Stimulated activated CD4-positive, alpha-beta T cell treated with anti-CD3 and anti-CD28 coated beads, Interleukin-4, amount 100 ng/mL, for 24 hours (primary cell): ENCODE measurements at places on chromosomes 12 and 14.

- no peak for DNase-seq
Measured at GRCh38 chr14:26933431-26933830, 335.6 kb upstream of the NOVA1 start.

DNA sequence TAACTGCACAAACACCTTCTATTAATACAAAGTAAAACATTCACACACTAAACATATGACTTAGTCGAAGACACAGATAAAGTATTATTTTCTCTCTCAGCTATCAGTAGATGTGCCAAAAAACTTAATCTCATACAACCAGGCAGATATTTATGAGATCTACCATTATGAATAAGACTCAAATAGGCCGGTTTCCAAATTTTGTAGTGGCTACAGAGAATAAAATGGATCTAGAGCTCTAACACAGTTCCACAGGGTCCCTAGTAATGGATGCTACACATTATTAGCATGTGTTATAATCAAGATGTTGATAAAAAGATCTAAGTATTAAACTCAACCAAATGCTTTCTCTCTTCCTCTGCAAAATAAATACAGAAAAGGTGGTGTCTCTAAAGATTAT lies 10.4 kb downstream of the SAV1 start:
- no peak for DNase-seq

- peak; percentile 33 for DNase-seq
Measured at GRCh38 chr14:89617481-89618329, 200.7 kb upstream of the FOXN3 start.

GRCh38 chr12:10088955-10089900 lies 9.6 kb downstream of the CLEC1A start:
- no peak for DNase-seq

DNA sequence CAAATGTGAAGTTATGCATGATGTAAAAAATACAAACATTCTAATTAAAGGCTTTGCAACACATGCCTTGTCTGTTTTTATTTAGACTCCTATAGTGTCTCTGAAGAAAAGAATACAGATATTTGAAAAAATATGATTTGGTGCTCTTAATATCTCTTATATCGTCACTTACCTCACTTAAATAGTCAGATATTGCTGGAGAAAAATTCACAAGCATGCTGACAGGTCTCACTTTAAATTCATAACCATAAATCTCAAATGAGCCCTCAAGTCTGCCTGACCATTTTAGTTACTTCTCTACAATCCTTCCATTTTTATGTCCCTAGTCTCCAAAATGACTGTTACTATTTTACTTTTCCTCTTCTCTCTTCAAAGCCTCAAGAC lies 5.4 kb upstream of the YEATS4 start:
- no peak for DNase-seq

- no peak for DNase-seq
Measured at GRCh38 chr12:46998811-46999368, 80.5 kb upstream of the PCED1B start.

- DNase-seq, result no peak
Measured at GRCh38 chr12:112325157-112325556, 57.1 kb downstream of the HECTD4 start.

DNA sequence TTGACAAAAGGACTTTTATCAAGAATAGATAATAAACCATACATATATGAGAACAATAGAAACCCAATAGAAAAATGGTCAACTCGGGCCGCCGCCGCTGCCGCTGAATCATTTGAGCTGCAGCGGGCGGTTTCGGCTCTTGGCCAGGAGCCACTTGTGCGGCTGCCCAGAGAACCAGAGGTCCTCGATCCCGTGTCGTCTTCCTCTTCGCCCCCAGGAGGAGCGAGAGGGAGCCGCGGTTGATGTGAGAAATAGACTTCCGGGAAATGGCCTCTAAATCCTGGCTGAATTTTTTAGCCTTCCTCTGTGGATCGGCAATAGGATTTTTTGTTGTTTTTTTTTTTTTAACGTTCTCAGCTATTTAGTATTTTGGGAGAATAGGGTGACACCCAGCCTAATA lies 44.8 kb downstream of the CPSF6 start:
- peak; percentile 33 for DNase-seq

GRCh38 chr14:68792979-68793733 lies at the start of gene ZFP36L1:
Gene ZFP36L1, minus strand, starts transcription at chr14:68793067. Its CDS starts 129 bp downstream, at chr14:68792938.
- DNase-seq, result peak; percentile 89

DNA sequence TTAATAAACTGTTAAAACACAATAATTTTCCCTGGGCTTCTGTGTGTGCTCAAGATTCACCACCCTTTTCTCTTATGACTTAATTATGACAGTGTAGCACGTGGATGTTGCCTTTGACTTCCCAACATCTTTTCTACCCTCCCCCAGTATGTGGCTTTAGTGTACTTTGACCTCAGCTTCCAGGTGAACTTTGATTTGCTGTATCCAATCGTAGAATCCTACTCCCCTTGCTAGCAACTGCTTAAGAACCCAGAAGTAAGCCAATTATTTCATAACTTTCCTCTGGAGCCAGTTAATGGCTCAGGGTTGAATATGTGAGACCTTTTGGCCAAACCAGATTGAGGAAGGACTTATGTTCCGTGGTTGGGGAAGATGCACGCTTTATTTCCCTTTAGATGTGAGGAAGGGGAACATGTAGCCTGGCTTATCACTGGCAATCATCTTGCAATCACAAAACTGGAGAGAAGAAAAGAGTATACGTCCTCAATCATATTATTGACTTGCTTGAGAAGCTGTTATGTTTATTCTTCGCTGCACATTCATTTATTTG lies 259.6 kb upstream of the ATP2B1 start:
- no peak for DNase-seq

- no peak for DNase-seq
Measured at GRCh38 chr14:103126873-103127304, 3.6 kb downstream of the TNFAIP2 start.

DNA sequence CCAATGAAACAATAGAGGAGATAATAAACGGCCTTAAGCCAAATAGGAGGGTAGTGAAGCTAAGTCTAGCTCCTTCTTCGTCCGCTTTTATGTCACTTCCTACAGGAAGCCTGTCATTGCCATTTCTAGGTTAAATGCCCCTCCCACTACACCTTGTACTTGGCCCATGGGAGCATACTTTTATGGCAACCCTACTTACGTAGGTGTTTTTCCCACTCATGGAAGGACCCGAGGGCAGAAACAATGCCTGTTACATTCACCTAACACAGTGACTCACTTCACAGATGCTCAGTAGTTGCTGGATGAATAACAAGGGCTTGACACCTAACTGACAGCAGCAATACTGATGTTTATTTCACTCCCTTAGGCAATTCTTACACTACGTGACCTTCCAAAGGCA lies 44.5 kb downstream of the ALKBH1 start:
- no peak for DNase-seq

DNA sequence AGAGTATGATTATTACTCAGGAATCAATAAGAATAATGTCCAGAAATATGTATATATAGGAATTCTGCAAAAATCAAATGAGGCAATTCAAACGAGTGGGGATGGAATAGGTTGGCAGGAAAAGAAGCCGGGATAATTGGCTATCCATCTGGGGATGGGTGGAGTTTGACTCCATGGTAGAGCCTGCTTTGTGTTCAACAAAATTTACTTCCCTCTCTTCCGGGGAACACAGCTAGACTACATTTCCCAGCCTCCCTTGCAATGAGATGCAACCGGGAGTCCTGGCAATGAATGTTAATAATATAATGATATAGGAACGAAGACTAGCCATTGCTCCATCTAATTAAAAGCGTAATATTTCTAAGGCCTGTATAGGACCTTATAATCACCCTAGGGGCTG lies 146.6 kb downstream of the EFCAB11 start:
- DNase-seq, result no peak

GRCh38 chr12:2306012-2306411 lies 253.2 kb downstream of the CACNA1C start:
- DNase-seq, result no peak

DNA sequence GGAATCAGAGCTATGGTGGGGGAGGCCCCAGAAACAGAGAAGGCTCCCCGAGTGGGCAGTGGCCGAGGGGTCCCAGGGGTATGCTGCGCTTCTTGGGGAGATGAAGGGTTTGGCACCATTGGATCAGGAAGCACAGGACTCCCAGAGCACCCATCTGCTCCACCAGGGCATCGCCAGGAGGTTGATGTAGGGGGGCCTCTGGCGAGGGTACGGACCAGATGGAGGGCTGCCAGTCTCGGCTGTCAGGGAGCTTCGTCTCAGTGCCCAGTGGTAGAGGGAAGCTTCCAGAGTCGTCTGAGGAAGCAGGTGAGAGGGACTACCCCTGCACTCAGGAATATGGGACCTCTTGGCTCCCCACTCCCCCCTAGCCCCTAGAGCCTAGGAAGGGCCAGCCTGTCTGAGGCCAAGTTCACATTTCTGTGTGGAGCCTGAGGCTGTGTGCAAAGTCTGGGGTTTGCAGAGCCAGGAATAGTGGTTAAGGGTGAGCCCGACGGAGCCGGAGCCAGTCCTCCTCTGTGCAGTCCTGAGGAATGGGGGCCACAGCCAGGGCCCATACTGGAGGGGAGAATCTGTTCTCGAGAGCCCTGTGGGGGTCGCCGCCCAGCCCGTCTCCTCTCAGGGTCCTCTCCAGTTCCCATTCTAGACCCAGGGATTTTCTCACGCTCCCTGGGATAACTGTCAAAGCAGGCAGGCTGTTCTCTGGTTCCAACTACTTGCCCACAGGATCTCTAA lies 10.2 kb downstream of the SLC48A1 start:
- DNase-seq, result no peak

DNA sequence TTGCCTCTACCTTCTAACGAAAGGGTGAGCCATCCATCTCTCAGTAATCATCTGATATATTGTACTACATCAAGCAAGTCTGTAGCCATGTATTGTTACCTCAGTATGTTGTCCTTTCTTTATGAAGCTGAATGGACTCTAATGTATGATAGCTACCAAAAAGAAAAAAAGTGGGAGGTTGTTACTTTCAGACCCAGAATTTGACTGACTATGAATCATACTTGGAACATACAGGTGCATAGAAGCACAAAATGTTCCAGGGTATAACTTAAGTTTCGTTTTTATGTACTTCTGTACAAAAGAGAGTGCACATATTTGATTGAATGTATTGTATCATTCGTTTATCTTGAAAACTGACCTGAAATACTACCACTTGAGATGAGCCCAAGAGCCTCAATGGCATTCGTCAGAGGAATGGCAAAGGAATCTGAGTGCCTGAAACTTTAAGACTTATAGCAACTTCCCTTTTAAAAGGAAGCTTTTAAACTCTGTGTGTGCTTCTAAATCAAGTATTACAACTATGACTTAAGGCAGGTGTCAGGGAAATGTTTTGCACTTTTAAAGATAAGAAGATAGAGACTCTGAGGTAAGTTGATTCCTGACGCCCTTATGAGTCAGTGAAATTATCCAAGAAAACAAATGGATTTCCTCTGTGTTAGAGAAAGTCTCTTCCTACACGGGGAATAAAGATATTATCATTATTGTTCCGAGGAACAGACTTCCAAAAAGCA lies 951.5 kb downstream of the GALC start:
- no peak for DNase-seq

GRCh38 chr14:61589691-61590581 lies 105.4 kb upstream of the HIF1A start:
- DNase-seq, result no peak

DNA sequence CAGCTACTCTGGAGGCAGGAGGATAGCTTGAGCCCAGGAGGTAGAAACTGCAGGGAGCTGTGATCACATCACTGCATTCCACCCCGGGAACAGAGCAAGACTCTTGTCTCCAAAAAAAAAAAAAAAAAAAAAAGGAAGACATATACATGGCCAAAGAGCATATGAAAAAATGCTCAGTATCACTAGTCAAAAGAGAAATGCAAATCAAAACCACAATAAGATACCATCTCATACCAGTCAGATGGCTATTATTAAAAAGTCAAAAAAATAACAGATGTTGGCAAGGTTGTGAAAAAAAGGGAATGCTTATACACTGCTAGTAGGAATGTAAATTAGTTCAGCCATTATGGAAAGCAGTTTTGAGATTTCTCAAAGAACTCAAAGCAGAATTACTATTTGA lies 174.8 kb upstream of the ATF7IP start:
- no peak for DNase-seq

DNA sequence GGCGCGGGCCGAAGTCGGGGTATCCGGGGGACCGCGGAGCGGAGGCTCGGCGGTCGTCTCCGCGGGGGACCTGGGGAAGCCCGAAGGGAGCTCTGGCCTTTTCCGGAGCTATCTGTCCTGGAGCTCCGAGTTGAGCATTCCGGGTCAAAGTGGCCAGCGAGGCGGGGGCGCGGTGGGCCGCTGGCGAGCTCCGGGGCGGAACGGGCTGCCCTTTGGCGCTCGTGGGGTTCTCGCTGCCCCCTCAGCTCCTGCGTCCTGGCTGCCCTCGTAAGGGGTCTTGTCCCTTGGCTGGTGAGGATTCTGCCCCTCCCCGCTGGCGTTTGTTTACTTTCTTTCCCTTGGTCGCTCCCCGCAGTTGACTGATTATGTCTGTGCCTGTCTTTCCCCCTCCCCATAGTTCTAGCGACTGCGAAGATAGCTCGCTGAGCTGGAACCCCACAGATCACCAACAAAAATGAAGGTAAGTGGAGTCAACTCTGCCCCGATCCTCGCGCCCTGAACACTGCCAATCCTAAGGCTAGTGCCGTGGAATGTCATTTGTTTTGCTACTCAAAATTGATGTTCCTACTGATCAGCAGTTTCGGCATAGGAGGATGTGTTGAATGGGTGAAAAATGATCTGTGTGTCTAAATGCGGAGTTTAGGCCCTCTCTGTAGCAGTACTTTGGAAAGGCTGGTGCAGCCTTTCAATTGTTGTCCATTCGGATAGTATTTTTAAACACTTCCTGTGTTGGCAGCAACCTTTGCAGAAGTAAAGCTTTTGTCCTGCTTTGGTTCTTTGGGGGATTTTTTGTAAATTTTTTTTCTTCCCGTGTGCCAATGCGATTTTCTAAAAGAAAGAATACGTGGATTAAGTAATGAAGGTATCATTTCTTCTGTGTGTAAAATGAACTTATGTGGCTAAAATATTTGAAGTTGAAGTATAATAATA lies 1.3 kb downstream of the ARID4A start:
- peak; percentile 17 for DNase-seq

GRCh38 chr14:74571441-74571841 lies 40.6 kb downstream of the LTBP2 start:
- no peak for DNase-seq

DNA sequence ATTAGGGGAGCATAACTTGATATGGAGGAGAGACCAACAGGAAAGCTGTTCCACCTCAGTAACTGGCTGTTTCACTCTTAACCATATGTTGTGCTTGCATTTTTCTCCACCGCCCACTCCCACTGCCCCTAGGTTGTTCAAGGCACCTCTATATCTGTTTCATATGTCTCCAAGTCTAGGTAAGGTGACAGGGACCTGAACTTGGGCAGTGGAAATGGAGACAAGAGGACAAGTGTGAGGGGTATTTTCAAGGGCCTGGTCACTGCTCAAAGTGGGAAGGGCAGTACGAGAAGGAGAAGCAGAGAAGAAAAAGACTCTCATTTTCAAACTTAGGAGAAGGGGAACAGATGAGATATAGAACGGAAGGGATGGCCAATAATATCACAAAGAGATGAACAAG lies 3.1 kb downstream of the SLC38A1 start:
- peak; percentile 30 for DNase-seq
